ENCODE measurements at places on chromosomes 3 and 15.

DNA sequence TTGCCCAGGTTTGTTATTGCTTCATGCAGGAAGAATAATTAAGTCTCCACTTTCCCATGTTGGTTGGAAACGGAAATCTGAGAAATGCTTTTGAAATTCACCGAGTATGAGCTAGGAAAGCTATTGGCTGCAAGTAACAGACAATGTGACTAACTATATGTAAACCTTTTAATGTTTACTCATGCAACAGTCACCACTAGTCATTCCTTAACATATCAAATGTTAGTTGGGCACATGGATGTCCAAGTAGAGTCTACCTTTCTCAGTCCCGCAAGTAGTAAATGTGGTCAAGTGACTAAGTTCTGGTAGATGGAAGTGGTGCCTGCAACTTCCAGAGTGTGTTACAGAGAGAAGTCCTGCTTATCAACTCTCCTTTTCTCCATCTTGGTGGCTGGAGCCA is 52.5 kb downstream of the KLF15 start:
- no peak for DNase-seq

DNA sequence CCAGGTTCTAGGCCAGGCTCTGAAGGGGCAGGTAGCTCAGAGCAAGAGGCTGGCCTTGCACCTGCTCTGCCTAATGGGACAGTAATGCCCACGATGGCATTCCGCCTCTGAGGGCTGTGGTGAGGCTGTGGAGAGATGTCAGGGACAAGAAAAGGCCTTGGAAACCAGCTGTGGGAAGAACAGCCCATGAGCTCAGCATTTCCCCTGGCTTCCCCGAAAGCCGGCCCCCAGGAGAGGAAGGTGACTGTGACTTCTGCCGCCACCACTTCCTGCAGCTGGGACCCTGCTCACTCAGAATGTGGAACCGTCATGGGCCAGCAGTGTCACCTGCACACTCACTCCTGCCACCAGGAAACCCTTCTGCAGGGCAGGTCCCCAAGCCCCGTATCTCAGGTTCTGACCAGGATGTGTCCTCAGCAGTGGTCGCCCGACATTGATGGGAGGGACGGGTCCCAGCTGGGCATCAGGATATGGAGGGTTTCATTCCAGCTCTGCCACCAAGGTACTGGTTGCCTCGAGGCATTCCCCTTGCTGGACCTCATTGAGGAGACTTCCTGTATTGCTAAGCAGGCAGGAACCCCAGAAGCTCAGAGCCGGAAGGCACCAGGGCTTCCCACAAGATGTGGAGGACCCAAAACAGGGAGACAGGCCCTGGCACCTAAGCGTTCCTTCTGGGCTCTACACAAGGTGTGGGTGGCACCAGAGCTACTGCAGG is 30.7 kb downstream of the SEMA7A start:
- DNase-seq: peak; percentile 93

- no peak for DNase-seq
Observed at GRCh38 chr3:71991046-71991445, 206.1 kb upstream of the PROK2 start.

GRCh38 chr3:53716998-53717397 is 129.2 kb downstream of the CHDH start:
- DNase-seq: no peak

- no peak for DNase-seq
Observed at GRCh38 chr15:49902685-49903501, 216.1 kb downstream of the ATP8B4 start.

GRCh38 chr15:66650433-66650832 is 51.6 kb upstream of the SMAD6 start:
- DNase-seq: no peak

- no peak for DNase-seq
Observed at GRCh38 chr3:112735926-112736325, 95.0 kb upstream of the CCDC80 start.

- no peak for DNase-seq
Observed at GRCh38 chr3:104291878-104292277, 1074.8 kb upstream of the ALCAM start.

GRCh38 chr3:196867155-196867506 is 589 bp upstream of the SENP5 start:
- no peak for DNase-seq

DNA sequence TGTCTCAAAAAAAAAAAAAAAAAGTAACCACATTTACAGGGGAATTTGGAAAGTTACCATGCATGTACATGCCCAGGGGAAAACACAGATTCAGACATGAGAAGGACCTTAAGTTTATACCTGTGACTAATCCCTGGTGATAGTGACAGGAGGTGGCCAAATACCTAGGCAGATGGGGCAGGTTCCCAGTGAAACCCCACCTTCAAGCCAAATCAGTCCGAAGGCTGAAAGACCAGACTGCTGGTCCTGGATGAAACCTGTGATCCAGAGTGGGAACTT is 15.8 kb downstream of the SPCS1 start:
- no peak for DNase-seq

DNA sequence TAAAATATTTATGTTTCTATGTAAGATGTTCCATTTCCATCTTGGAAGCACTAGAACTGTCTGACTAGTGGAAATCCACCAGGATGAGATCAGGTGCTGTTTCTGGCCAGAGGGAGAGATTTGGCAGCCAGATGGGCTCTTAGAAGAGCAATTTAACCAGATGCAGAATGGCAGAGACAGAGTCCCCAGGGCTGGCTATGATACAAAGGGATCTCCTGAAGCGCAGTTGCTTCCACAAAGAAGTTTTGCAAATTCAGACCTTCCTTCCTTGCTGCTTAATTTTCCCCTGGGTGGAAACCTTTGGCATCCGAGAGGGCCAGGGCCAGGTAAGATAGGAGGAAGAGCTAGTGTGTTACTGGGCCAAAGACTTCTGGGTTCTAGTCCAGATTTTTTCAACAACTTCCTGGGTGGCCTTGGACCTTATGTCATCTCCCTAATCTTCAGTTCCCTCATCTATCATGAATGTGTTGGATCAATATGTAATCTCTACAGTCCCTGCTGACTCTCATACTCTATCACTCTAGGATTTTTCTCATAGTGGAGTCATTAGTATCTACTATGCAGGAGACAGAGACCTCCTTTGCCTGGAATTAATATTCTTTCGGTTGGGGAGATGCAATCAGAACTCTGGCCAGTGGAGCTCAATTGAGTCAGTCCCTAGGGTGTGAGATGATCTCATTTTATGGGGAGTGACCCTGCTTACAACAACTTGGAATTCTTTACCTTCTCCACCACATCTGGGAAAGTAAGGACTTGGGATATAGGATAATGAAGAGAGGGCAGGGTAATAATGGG is 41.1 kb upstream of the NDUFB4 start:
- DNase-seq: no peak

DNA sequence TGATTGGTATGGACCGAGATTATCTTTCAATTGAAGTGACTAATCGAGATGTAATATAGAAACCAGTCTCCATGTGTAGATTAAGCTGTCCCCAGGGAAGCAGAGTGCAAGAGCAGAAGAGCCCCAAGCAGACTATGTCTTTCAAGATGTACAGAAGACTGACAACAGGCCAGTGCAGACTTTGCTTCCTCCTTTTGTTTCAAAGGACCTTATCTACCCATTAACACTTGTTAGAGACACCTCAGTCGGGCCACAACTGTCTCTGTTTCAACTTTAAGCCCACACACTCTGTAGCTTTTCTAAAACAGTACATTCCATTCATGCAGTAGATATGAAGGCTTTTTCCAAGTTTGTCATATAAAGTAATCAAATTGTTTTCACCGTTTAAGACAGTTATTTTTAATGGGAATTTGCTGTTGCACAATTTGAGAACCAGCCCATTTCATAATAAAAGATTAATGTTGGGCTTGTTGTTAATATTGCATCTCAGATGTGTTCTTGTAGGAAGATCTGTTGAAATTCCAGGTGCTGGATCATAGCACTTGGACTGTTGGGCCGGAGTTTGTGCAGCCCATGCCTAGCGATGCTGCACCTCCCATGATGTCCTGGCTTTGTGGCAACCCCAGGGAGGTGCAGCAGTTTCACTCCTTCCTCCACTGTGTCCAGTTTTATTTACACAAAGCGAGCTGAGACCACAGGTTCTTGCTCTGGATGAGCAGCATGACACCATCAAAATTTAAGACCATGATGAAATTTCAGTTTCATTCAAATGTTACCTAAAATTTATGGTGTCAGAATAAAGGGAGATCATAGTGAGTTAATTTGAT is 12.4 kb downstream of the GORASP1 start:
- no peak for DNase-seq

DNA sequence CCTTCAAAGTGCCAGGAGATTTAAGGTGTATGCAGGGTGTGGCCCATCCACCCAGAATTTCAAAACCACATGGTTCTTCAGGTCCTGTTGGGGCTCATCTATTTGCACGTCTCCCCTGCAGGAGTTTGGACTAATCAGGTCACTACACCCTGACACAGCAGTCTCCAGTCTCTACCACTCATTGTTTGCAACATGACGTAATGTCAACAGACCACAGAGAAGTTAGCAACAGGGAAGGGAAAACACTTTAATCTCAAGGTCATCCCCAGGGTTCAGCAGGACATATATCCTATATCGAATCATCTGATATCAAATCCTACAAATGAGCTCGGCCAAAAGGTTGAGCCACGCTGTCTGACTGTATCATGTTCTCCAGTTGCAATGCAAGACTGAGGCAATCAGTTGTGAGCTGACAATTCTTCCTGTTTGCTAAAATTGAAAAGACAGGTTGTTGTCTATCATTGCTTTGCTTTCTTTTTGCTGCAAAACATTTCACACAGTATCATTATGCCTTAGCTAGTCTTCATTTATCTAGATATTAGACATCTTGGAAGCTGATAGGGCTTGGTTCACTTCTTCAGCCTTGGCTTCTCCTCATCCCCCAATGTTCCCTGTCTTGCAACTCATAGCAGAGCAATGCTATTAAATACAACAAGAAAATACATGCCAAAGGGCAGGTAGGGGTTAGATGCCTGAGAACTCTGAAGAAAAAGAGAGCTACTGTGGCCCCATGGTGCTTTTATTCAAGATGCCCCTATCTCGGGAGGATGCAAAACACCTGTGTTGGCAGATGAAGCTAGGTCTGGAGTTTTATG is 13.4 kb upstream of the LEKR1 start:
- peak; percentile 57 for DNase-seq

- no peak for DNase-seq
Observed at GRCh38 chr3:153855772-153856171, 265.4 kb upstream of the ARHGEF26 start.

DNA sequence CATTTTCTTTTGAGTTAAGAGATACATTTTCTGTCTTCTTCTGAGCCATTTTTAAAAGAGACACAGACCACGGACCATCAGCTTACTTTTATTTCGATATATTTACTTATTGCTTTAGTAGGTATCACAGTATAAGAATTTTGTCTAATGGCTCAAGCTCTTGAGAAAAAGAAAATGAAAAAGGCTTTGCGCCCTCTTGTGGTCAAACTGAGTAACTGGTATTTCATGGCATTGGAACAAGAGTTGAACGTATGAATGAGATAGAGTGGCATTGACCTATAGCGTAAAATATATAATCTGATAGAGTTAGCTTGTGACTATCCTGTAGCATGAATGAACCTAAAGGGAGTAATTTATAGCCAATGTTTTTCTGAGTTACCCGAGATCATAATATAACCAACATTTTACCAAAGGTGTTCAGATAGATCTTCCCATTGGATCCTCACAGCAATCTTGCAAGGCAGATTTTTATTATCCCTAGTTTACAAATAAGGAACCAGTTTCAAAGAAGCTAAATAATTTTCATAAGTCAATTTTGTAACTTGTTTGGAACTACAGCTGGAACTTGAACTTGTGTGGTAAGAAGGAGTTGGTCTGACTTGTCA is 154.6 kb downstream of the POLR2M start:
- peak; percentile 60 for DNase-seq

- DNase-seq: no peak
Observed at GRCh38 chr3:72953325-72953956, 43.2 kb upstream of the PPP4R2 start.
